Hematopoietic multipotent progenitor cell treated with erythropoietin and hydrocortisone succinate and interleukin-3 and kit ligand, for 17 days (in vitro differentiated cells): ENCODE measurements at places on chromosomes 3 and 15.

- no peak for DNase-seq
Measured at GRCh38 chr15:30062881-30063280, 19.9 kb upstream of the GOLGA8J start.

DNA sequence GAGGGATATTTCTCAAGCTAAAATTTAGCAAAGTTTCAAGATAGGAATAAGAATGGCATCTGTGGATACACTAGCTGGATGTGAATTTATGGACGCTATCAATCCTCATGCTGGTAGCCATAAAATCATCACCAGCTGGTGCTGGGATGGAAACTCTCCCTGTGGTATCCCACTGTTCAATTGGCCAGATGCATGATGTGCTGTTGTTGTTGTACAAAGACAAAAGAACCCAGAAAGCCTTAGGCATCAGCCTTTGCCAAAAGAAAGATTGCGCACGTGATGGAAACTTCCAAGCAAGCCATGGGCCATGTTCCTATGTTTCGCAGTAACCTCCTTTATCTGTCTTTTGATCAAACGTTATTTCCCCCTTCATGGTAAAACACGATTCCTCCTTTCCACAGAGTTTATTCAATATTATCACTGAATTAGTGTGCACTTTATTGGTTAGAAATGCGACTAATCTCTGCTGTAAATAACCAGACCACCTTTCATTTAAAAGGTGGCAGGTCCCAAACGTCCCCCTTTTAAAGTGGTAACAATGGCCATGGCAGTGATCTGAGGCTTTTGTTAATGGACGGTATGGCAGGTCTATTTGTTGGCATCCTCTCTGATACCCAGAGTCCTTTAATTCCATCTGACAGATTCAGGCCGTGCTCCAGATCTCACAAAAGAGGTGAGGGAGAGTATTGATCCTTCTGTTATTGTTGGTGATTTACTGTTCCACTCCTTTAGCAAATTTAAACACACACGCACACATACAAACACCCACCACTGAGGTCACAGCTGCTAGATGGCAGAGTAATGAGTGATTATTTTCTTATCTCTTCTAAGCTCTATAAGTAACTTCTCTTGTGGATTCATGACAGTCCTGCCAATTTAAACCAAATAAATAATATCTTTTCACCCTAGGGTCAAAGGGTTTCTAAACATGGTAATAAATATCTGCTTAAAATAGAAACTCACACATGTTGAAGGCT is 291.2 kb upstream of the KCNMB2 start:
- DNase-seq: no peak

GRCh38 chr3:58307639-58308215 is 1.4 kb downstream of the HTD2 start:
- DNase-seq: peak; percentile 67

DNA sequence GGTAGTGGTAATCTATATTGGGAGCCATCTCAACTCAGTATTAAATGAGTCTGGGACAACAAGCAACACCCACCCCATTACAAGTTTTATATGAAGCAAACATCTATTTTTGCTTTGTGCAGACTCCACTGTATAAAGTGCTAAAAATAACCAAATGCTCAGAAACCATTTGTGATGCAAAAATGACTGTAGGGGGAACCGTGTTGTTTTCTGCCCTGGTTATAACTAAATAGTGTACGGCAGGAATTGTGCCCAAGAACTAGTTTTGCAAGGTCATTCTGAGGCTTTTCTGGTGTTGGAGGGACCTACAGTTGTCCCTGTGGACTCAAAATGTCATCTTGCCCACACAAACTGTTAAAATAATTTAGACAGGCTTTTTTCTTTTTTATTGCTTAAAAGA is 88.3 kb downstream of the ITPR1 start:
- no peak for DNase-seq

GRCh38 chr15:68602459-68603215 is 23.8 kb downstream of the CORO2B start:
- DNase-seq: no peak

- DNase-seq: no peak
Measured at GRCh38 chr3:130548356-130548755, 31.4 kb downstream of the COL6A6 start.

GRCh38 chr3:5185093-5185673 is 2.3 kb upstream of the EDEM1 start:
- no peak for DNase-seq

DNA sequence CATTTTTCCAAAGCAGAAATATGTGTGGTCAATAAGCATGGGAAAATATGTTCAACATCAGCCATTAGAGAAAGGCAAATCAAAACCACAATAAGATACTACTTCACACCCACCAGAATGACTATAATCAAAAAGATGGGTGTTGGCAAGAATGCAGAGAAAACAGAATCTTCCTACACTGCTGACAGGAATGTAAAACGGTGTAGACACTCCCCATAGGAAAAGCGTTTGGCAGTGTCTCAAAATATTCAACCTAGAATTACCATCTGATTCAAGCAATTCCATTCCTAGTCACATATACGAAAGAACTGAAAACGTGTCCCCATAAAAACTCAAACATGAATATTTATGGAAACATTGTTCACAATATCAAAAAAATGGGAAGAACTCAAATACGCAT is 123.3 kb downstream of the ADAMTS17 start:
- DNase-seq: no peak

DNA sequence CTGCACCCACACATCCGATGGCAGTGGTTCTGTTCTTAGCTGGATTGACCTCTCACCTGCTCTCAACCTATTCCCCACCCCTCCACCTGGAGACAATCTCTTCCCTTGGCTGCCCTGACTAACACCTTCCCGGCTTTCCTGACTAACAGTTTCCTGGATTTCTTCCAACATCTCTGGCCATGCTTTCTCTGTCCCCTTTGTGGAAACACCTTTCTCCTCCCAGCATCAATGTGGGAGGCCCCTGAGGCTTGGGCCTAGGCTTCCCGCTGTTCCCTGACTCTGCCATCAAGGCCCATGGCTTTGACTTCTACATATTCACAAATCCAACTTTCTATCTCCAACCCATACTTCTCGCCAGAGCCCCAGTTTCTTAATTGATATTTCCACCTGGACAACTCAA is 142.8 kb upstream of the ATP2B2 start:
- DNase-seq: no peak
